ENCODE measurements at places on chromosomes 5 and 9.

DNA sequence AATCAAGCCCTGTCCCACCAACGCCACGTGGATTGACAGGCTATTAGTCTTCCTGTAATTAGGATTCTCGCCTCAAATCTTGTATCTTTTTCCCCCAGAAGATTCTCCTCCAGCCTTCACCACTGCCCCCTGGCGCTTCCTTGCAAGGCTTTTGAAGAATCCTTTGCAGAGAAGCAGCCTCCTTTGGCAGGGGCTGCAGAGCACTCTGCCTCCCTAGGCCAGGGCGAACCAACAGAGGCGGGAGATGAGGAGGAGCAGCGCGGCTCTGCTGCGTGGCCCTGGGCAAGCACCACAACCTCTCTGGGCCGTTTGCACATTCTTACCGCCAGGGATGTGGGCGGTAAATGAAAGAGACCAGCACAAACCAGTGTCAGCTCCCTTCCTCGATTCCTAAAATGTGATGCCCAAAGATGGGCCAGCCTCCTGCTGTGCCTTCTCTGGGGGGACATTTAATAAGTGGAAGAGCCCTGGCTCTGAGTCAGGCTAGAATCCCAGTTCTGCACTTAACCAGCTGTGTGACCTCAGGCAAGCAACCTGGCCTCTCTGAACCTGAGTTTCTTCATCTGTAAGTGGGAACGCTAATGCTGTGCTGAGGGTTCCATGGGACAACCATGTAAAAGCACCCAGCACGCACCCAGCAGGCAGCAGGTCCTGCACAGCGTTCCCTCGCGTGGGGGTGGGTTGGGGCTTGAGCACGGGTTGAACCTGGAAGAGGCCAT lies 128.6 kb downstream of the KCNIP1 start:
- DNase-seq: no peak

GRCh38 chr9:127311239-127311741 lies 46.7 kb downstream of the GARNL3 start:
- DNase-seq: no peak

DNA sequence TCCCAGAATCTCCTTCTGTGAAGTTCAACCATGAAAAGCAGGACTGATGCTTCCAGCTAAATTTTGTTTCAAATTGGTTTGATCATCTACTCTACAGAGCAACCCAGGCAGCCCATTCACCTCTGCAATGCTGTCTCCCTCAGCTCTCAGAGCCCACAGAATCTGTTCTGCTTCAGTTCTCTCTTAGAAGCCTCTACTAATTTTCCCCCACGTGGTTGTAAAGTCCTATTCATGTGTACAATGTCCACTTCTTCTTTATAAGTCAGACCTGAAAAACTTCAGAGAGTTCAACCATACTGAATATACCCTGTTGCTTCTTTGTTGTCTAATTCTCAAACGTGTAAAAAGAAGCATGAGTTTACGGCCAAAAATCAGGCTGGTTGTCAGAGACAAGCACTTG lies 21.3 kb upstream of the FAM13B start:
- no peak for DNase-seq

- no peak for DNase-seq
Measured at GRCh38 chr9:2657427-2657826, 35.8 kb downstream of the VLDLR start.

GRCh38 chr5:16812911-16813310 lies 123.2 kb downstream of the MYO10 start:
- no peak for DNase-seq

DNA sequence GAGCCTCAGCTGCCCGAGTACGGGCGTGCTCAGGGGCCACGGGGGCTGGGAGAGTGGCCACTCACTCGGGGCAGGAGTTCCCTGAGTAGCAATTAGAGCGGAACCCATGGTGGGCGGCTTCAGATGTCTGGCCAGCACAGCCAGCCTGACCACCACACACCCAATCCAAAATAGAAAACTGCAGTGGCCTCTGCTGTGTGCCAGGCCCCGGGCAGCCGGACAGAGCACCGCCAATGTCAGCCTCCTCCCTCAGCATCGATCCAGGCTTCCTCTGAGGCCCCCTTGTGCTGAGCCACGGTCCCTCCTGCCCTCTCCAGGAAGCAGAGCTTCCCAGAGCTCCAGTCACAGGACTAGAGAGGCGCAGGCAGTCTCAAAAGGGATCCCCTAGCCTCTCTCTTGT lies 2.7 kb downstream of the ADAMTS2 start:
- DNase-seq: no peak

- no peak for DNase-seq
Measured at GRCh38 chr5:176608937-176609723, 826 bp downstream of the GPRIN1 start.

- no peak for DNase-seq
Measured at GRCh38 chr5:124245276-124245675, 501.2 kb downstream of the ZNF608 start.

DNA sequence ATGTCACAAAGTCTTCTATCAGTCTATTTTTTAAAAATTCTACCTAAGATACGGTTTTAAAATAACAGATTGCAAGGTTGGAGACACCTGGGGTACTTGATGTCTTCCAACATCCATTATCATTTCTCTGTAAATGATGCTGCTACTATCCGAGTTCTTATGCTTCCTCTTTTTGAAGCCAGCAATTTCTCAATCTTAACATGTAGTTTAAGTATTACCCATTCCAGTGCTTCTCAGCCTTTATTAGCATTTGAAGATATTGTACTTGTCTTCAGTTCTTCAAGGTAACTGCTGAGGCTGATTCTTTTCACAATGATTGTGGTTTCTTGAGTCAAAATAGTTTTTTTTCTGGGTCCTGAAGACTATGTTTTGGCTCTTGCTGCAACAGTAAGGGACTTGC lies 96.4 kb upstream of the SELENOP start:
- DNase-seq: no peak

- no peak for DNase-seq
Measured at GRCh38 chr9:133884907-133885744, 107.0 kb downstream of the VAV2 start.

DNA sequence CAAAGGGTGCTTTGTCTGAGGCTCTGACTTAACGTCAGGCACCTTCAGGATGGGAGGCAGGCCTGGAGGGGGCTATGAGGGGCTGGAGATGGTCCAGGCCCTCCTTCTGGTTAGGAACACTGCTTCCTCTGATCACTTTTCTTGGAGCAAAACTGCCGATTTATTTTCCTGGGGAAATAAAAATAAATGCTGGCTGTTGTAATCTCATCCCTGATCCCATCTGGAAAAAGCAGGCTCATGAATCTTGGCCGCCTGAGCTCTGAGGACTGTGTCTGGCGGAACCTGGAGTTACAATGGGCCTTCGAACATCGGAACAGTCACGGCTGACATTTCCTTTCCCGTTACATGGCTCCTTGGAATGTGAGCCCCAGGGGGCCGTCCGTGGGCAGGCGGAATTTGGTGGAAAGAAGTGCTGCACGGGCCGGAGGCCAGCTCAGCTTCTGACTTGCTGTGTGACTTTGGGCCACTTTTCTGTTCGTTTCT lies 157.8 kb downstream of the RGS3 start:
- DNase-seq: no peak

DNA sequence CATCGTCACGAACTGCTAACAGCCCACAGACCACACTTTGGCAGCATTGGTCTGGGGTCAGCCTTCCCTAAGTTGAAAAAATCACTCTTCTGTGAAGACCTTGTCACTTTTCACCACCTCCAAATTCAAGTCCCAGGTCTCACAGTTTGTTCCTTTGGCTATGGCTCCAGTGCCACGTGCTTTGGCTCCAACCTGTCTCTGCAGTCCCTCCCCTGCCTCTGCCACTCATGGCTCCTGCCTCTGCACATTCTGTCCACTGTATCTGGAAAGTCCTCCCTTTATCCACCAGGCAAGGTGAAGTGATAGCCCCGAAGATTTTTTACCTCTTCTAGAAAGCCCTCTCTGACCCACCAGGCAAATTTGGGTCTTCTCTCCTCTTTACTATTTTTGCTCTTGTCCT lies 5.3 kb downstream of the CKMT2 start:
- no peak for DNase-seq

GRCh38 chr5:16871746-16872339 lies 64.2 kb downstream of the MYO10 start:
- DNase-seq: no peak

DNA sequence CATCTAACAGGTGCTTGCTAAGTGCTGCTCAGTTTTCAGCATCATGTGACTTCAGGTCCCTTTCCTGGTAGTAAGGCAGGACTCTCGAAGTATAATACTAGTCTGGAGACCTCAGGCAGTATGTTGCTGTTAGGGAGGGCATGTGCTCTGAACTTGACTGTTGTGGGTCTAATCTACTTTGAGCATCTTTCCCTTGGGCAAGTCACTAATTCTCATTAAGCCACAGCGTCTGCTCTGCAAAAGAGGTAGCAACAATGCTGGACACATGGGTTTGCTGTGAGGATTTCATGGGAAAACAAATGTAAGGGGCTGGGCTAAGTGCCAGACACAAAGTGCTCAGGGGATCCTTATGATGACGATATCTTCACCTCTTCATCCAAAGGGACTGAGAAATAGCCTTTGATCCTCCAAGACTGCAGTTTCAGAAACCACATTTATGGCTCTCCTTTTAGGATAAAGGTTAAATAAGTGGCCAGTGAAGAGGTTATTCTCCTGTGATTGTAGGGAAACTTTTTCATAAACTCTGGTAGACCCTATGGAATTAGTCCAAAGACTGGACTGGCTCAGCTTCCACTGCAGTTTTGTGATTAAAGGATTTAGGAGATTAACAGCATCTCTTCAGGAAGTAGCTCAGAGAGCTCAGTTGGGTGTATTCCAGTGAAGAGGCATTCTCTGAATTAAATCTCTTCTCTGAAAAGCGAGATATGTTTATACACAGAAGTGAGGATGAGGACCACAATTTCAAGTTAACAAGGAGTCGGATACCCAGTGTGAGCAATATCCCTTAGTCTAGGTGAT lies 216.6 kb downstream of the SGCD start:
- no peak for DNase-seq

- no peak for DNase-seq
Measured at GRCh38 chr5:124907098-124907644, 160.7 kb upstream of the ZNF608 start.

DNA sequence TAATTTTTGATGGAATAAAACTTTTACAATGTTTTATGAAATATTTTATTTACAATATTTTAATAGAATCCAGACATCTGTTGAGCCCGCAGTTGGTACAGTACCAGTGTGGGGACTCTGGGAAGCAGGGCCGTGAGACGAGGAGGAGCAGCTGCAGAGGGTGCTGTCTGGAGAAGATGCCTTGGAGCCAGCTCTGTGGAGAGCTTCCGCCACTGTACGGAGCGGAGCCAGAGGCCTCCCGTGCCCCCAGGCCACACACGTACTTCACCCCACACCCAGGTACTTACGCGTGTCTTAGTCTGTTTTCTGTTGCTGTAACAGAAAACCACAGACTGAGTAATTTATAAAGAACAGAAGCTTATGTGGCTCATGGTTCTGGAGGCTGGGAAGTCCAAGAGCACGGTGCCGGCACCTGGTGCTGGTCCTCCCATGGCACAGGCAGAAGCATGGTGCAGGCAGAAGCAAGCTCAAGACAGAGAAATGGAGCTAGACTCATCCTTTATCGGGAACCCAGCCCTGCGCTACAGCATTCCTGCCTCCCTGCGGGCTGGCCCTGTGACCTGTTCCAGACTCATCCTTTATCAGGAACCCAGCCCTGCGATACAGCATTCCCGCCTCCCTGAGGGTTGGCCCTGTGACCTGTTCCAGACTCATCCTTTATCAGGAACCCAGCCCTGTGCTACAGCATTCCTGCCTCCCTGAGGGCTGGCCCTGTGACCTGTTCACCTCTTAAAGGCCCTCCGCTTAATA lies 23.3 kb downstream of the CEP72 start:
- DNase-seq: no peak

DNA sequence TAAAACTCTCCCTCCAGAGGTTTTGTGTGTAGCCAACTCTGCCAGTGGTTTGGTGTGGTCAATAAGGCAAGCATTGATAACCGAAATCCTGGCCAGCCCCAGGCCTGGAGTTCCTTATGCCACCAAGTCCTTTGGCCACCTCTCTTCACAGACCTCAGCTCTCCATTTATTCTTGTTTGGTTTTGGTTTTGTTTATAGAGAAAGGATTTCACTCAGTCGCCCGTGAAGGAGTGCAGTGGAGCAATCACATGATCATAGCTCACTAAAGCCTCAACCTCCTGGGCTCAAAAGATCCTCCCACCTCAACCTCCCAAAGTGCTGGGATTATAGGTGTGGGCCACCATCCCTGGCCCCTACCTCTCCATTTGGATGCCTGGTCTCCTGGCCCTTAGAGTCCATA lies 55.4 kb upstream of the PPARGC1B start:
- DNase-seq: no peak

GRCh38 chr9:3830291-3830690 lies 304.5 kb upstream of the RFX3 start:
- DNase-seq: no peak

- no peak for DNase-seq
Measured at GRCh38 chr9:88920645-88921044, 70.6 kb upstream of the S1PR3 start.

DNA sequence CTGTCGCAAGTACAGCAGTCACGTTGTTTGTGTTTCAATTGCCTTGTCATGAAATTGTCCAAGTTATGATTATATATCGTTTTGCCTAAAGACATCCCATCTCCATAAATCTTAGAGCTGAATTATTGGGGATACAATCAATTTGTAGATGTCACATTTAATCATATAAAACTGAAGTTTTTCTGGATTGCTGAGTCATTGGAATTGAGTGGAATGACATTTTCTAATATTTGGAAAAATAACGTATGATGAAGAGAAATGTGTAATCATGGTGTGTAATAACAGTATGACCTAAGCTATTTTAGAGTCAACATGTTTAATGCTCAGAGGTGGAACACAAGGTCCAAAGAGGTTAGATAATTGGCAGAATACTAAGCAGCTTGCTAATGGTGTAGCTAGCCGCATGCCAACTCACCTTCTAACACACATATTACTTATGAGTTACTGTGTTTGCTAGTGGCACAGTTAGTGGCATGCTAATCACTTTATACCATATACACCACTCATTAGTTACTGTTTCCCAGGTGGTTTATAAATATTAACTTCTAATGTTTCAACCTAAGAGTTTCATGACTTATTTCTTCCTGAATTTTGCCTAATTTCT lies 473.1 kb upstream of the GRAMD2B start:
- DNase-seq: no peak

- DNase-seq: no peak
Measured at GRCh38 chr9:15578714-15579113, 25.9 kb downstream of the CCDC171 start.

DNA sequence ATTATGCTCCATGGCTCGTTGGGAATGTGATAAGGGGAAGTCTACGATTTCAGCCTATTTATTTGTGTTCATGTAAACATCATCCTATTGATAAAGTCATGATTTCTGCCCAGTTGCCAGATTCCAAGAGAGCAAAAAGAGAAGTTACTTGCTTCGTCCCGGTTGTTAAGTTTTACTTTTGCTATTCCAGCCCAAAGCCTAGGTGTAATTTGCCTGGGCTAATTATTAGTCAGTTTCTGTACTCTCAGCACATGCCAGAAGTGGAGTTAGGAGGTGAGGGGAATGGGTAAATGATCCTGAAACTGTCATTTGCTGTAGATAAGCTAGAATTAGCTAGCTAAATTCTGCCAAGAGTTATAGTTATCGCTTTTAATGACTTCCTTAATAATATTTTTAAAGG lies 4.5 kb upstream of the ANKH start:
- no peak for DNase-seq
